ENCODE measurements at places on chromosomes 1 and 21. TPM values are rescaled to one million over a fixed set of nuclear protein-coding genes. Genes with fewer than 3 reads are reported as not detected.

The ARHGEF10L gene
- polyA plus RNA-seq: 107 TPM

The HFM1 gene
- 0.29 TPM for polyA plus RNA-seq

The PTPRU gene
- polyA plus RNA-seq: 27.8 TPM

The TNFAIP8L2 gene
- polyA plus RNA-seq: not detected

The ARMH1 gene
- 1.1 TPM for polyA plus RNA-seq

The CALML6 gene
- 0.12 TPM for polyA plus RNA-seq

The GREM2 gene
- 0.10 TPM for polyA plus RNA-seq

The MAN1A2 gene
- 8.0 TPM for polyA plus RNA-seq

The MRPS21 gene
- polyA plus RNA-seq: 51.6 TPM

The RPTN gene
- polyA plus RNA-seq: not detected

The HCN3 gene
- 10.2 TPM for polyA plus RNA-seq

The CHI3L2 gene
- 0.46 TPM for polyA plus RNA-seq

The LORICRIN gene
- not detected for polyA plus RNA-seq

The CHAF1B gene
- polyA plus RNA-seq: 3.8 TPM

The SLFNL1 gene
- polyA plus RNA-seq: 0.20 TPM

The NR0B2 gene
- polyA plus RNA-seq: 203 TPM

The SCCPDH gene
- 29.8 TPM for polyA plus RNA-seq

The WNT2B gene
- 0.32 TPM for polyA plus RNA-seq

The TCEA3 gene
- 55.5 TPM for polyA plus RNA-seq

The SIK1 gene
- 11.8 TPM for polyA plus RNA-seq

The C1orf53 gene
- polyA plus RNA-seq: 4.7 TPM

The SPSB1 gene
- 8.0 TPM for polyA plus RNA-seq

The SERINC2 gene
- polyA plus RNA-seq: 165 TPM

The KCNE2 gene
- polyA plus RNA-seq: 0.07 TPM

The FCAMR gene
- polyA plus RNA-seq: not detected

The SMG5 gene
- polyA plus RNA-seq: 50.5 TPM

The LYPD8 gene
- not detected for polyA plus RNA-seq

The NBPF14 gene
- 5.7 TPM for polyA plus RNA-seq

The EFCAB14 gene
- polyA plus RNA-seq: 13.4 TPM

The CLCNKA gene
- 0.07 TPM for polyA plus RNA-seq

The SERTAD4 gene
- polyA plus RNA-seq: not detected

The HLX gene
- 0.20 TPM for polyA plus RNA-seq
